ENCODE measurements at places on chromosomes 3 and 15.
A peak's percentile ranks its signal among the peaks of the same experiment; 100 is the strongest.

DNA sequence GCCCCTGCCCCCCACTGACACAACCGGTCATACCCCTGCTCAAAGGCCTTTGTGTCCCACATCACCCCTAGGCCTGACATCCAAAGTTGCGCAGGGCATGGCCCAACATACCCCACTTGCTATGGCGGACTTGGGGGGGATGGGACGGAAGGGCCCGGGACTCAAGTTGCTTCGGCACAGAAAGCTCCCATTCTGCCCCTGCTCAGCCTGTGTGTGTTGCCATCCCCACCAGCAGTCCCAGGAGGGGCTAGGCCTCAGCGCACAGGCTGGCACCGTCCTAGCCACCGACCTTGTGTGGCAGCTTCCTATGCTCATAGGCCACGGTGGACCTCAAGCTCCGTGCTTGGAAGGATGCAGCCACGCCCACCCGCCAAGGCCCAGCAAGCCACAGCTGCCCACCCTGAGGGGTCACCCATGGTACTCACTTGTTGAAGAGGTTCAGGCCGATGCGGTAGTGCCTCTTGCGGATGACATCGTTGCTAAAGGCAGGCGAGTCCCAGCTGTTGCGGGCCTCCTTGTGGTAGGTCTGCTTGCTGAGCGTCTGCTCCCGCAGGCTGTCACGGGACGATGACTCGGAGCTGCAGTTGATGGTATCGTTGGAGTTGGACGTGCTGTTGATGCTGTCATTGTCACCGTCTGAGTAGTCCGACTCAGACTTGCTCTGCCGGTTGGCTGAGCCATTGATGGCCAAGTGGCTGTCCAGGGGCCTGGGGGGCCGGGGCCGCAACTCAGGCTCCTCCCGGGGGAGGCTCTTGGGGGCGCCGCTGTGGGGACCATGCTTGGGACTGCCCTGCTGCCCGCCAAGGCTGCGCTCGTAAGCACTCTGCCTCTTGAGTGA is 93.9 kb upstream of the RPL32 start:
- no peak for DNase-seq

- DNase-seq = no peak
Measured at GRCh38 chr3:127419641-127420553, 132.1 kb upstream of the PRR20G start.

- DNase-seq = no peak
Measured at GRCh38 chr15:29633971-29634370, 188.3 kb downstream of the TJP1 start.

- no peak for DNase-seq
Measured at GRCh38 chr15:56812221-56812620, 78.9 kb upstream of the ZNF280D start.

DNA sequence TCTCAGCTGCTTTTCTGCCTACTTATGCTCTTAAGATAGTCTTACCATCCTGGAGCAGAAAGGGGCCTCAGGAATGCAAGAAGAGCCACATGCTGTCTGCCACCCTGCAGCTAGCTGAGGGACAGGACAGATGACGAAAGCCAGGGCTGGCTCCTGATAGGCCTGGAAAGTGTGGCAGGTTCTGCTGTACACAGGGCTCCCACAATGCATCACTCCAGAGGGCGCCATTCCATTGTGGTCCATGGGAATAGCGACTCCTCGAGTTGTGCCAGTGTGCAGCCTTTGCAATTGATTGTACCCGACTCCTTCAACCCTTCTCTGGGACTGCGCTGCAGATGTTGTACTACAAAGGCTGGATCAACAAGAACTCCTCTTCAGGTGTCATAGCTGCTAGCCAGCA is 11.2 kb downstream of the ACAN start:
- no peak for DNase-seq

DNA sequence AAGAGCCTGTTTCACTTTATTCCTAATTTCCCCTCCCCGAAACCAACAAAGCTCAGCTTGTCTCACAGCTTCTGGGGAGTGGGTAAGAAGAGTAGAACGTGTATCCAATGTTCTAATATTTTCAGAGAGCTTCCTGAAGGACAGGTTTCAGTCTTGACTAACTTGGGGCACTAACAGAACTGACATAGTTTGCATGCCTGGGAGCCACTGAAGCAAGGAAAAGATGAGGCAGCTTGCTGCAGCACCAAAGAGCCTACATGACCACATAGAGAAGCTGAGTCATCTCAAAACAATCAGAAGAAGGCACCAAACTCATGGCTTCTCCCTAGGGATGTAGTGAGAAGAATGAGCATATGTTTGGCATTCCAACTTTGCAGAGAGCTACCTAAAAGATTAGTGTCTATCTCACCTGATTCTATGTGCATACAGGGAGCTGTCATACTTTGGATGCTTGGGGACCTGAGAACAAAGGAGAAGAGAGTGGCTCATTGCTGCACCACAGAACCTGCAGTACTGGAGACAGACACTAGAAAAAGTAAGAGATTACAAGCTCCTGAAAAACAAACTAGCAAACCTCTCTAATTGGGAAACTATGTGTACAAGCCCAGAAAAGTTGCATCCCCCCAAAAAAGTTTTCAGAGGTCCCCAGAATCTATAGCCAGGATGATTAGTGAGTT is 86.9 kb downstream of the DCLK3 start:
- no peak for DNase-seq

GRCh38 chr3:60856257-60857046 is 394.8 kb downstream of the FHIT start:
- DNase-seq = no peak

DNA sequence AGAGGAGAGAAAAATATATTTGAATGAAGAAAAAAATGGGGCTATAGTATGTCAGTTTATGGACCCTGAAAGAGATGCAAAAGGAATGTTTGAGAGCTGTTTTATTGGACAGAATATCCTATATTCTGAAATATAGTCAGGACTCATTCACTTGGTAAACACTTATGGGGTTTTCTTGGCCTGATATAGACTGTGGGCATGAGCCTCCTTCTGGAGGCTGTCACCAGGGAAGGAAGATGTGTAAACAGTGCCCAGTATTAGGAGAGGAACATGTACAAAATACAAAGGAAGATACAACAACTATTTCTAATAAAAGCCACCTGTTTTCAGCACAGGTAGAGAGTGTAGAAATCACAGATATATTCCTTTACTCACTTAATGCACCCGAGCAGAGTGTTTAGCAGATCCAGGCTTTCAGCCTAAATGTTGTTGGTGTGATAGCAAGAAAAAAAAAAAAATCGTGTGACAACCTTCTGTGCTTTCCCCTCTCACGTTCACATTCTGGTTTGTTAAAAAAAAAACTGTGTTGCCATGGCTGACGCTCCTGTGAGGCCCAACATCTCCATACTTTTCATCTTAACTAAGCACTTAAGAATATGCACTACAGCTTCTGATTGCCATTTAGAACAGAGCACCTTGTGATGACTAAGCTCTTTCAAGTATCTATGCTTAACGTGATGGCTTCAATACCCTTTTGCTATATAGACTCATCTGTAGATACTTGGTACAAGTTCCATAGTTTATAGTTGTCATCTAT is 134.1 kb downstream of the MBNL1 start:
- DNase-seq = no peak

- DNase-seq = peak; percentile 15
Measured at GRCh38 chr3:187770224-187770623, 25.0 kb upstream of the BCL6 start.

DNA sequence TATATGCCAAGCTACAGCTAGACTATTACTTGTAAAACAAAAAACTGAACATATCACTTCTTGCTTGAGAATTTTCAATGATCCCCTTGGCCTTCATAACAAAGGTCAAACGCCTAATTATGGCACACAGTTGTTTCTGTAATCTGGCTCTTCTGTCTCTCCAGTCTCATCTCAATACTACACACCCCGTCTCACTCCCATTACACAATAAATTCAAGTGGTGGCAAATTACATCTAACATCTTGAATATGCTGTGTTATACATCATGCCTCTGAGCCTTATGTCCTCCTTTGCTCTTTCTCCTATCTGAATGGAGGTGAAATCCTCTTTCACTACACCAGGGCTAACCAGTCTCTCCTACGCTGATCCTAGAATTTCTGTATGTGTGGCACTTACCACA is 140.4 kb downstream of the TBL1XR1 start:
- no peak for DNase-seq

DNA sequence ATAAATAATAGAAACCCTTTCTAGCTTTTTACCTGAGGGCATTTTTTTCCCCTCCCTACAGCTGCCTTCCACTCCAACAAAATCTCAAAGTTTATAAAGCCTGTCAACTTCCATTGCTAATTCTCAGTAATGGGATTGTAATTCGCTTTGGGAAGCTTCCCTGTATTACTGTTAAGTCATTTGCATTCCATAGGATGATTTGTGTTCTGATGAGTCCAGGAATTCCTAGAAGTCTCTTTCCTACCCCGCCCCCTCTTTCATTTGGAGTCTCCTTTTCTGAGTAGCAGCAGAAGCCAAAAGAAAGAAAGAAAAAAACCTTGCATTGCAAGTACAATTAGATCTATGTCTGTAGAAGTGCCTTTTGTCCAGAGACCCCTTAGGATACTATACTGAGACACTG is 1033.3 kb downstream of the IGSF11 start:
- DNase-seq = no peak

DNA sequence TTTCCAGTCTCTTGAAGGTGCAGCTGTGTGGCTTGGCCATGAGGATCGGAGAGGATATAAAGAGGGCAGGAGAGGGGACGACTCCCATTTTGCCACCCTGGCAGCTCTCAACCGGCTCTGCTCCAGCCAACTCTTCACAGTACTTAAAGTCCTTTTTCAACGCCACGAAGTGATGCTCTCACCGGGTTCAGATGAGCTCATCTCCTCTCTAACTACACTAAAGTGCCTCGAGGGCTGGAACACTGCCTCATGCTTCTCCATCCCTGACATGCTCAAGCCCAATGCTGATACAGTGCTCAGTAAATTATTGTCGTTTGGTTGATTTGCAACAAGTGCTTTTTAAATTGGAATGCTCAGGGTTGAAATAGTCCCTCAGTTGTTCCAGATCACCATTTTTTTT is 97.8 kb downstream of the GTPBP8 start:
- no peak for DNase-seq

- no peak for DNase-seq
Measured at GRCh38 chr3:16406579-16406978, 106.9 kb downstream of the RFTN1 start.

GRCh38 chr15:97783240-97783639 is 177.3 kb upstream of the ARRDC4 start:
- no peak for DNase-seq

- DNase-seq = no peak
Measured at GRCh38 chr3:58603606-58604005, 26.4 kb upstream of the FAM107A start.

DNA sequence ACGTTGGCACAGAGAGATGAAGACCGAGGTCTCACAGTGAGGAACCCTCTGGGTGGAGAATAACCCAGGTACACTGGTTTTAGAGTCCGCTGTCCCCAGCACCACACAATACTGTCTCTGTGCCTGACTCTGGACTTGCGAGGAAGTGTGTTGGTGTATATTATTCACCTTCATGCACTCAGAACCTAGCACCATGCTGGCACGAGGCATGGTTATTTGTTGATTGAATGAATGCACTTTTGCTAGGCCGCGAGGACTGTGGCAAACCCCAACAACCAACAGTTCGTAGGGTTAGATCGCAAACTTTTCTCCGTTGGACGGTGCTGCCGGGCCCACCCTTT is 484 bp upstream of the C3orf52 start:
- no peak for DNase-seq

DNA sequence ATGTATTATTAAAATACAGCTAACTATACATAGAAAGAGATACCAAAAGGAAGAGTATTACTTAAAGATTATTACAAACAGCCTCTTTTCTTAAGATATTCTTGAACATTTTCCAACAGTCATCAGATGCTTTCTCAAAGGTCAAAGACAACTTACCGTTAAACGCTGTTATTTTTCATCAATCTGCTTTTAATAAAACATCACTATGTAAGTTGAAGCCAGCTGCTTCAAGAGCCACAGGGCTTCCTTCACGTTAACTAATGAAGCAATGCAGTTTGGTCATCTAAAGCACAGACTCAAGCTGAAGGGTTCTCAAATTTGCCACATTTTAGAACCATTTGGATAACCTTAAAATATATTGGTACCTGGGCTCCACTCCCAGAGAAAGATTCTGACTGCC is 578.8 kb downstream of the ROBO2 start:
- no peak for DNase-seq

GRCh38 chr3:17412950-17413530 is 329.4 kb downstream of the TBC1D5 start:
- no peak for DNase-seq

- DNase-seq = no peak
Measured at GRCh38 chr3:8542190-8543135, 40.8 kb downstream of the LMCD1 start.

GRCh38 chr3:191362037-191362436 is 31.7 kb upstream of the UTS2B start:
- DNase-seq = no peak

- no peak for DNase-seq
Measured at GRCh38 chr3:20742903-20743552, 557.0 kb upstream of the SGO1 start.

- no peak for DNase-seq
Measured at GRCh38 chr3:43932921-43933320, 242.2 kb downstream of the ABHD5 start.

DNA sequence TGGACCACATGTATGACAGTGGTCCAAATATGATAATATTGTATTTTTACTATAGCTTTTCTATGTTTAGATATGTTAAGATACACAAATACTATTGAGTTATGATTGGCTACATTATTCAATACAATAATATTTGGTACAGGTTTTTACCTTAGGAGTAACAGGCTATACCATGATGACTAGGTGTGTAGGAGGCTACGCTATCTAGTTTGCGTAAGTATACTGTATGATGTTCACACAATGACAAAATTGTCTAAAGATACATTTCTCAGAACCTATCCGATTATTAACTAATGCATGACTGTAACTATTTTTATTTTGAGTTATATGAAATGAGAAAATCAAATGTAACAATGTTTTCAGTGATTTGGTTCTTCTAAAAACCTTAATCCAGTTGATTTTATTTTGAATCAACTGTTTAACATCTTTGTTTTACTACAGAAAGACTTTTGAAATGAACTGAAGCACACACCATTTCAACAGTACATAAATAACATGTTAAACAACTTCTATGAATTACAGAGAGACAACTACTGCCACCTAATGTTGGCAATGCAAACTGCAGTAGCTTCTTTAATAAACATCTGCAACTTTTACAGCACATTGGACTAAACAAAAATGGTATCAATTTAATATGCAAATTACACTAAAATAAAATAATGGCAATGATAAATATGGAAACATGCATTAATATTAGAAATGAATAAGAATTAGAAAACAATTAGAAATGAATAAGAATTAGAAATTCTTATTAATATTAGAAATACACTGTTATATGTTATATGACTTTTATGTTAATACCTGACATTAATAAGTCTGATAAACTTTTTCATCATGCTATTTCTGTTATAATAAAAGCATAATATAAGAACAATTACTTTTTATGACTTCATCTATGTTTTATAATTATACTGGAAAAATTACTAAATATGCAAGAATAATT is 255.7 kb downstream of the MBNL1 start:
- DNase-seq = peak; percentile 6
